Stimulated activated CD8-positive, alpha-beta memory T cell treated with anti-CD3 and anti-CD28 coated beads, Interleukin-15, amount 100 ng/mL, for 48 hours (primary cell): ENCODE measurements at places on chromosomes 1 and 21.

DNA sequence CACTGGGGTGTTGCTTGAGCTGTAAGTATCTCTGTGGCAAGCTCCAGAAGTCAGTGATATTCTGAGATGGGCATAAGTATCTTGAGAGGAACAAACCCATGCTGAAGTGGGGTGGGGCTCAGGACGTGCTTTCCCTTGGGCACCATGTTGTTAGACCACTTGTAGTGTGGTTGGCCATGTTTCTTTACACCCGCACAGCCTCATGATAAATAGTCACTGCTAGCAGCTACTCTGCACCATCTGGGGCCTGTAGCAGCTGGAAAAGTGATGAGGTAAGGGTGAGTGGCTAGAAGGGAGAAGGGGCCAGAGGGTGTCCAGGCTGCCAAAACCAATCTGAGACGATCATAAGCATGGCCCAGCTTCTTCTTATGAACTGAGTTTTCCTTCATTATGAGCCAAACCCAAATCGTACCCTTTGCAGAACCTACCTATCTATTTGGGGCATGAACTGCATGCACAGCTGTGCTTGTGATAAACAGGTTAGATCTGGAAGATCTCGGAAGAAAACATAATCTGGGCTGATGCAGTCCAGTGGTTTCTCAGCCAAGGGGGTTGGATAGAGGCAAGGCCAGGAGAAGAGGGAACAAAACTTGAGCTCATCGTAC is 91.9 kb upstream of the IRF2BP2 start:
- no peak for DNase-seq

DNA sequence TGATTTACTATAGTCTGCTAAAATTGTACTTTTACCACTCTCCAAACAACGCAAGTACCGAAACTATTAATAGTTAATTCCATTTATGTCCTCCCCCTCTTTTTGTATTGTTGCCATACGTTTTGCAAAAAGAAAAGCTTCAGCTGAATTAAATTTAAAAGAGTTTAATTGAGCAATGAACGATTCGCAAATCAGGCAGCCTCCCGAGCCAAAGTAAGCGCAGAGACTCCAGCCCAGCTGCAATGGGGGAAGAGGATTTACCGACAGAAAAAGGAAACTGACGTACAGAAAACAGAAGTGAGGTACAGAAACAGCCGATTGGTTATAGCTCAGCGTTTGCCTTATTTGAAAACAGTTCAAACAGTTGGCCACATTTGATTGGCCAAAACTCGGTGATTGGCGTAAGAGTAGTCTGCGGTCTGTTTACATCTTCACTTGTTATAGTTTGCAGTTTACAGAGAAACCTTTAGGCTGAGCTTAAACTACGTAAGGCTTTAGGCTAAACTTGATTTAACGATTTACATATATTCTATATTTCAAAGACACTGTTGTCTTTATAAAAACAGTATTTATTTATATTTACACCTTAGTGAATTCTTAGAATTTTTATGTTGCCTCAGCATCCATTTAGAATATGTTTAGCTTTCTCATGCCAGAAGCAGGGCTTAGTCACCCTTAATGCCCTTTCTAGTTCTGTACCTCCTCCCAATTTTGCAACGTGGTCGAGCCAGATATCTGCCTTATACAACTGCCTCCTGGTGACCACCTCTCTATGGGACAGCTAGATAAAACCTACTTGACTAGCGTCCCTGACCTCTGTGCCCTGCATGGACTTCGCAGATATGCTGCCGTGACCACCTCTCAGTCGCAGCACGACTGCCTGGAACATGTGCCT is 23.8 kb downstream of the CR1 start:
- DNase-seq, result no peak

DNA sequence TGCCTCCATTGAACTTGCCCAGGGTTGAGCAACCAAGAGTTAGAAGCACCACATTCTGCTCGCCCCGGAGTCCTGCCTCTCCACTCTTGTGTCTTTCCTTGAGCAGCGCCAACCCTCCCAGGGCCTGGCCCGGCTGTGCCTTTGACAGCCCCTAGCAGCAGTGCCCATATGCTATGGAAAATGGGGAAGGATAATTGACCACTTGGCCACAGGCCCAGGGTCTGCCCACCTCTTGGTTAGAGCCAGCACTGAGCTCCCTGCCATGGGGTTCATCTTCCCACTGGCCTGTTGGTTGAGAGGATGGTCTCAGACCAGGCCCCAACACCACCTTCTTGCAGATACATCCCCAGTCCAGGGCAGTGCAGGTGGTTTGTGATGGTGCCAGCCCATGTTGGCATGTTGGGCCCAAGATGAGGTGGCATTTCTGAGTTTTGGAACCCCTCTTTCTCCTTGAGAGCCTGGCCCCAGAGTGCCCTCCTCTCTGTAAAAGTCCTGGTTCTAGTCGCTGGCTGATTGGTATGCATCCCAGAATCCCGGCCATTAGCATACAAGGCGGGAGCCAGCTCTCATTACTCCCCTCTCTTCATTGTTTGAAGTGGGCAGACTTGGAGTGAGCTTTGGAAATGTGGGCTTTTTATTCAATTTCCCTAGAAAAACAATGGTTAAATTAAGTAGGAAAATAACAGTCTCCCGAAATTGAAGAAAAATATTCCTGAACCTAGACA is 7.6 kb downstream of the ARHGEF10L start:
- DNase-seq, result no peak

DNA sequence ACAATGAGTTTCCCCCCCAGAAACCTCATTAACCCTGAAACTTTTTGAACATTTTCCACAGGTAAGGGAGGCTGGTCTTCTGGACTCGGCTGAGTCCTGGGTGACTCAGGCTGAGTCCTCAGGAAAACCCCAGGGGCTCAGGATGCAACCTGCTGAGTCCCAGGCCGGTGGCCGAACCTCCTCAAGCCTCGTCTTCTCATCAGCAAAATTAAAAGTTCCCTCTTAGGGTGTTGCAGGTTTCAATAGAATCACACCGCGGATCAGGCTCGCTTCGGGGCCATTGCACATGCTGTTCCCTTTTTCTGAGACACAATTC is 35.0 kb upstream of the GRHL3 start:
- DNase-seq, result no peak

GRCh38 chr1:223834660-223835263 is 11.0 kb downstream of the TP53BP2 start:
- DNase-seq, result no peak

DNA sequence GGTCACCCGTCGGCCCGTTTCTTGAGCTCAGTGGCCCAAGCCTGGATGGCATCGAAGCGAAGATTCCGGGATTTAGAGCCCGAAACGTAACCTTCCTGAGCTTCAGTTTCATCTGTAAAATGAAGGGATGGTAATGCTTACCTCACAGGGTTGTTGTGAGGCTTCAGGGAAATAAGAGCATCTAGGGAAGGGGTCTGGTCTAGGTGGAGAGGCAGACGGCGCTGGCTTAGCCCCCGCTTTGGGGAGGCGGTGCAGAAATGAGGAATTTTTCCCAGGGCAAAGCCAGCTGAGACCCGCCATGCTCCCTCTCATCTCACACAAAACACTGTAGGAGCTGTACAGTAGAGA is 717 bp upstream of the MYCL start:
- no peak for DNase-seq

DNA sequence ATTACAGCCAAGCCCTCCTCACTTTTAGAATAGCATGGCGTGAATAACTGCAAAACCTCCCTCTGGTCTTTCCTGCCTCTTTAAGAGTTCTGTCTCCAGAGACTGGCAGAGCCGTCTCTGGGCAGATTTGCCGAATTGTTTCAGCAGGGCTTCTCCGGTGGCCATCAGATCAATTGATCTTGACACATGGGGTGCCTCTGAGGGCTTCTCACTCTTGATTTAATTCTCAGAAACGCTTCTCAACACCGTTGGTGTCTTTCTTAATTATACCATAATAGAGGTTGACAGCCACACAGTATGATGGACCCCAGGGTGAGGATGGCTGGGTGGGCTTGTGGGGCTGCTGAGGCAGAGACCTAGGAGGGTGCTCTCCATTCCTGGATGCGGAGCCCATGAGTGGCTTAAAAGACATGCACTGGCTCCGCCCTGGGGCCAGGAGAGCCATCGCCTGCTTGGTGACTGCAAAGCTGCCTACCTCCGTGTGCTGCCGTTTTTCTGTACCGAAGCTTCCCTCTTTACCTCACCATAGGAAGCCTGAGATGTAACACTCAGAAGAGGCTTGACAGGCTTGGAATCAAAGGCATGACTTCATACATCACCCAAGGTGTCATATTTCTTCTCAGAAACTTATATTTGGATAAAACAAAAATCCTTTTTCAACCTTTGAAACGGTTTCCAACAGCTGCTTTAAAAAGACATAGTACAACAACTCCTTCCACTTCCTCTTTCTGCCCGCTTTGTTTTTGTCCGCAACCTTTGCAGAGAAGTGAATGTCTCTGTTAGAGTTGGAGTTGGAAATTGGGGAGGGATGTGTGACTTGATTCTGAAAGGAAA is 82.9 kb downstream of the GALNT2 start:
- DNase-seq, result no peak

DNA sequence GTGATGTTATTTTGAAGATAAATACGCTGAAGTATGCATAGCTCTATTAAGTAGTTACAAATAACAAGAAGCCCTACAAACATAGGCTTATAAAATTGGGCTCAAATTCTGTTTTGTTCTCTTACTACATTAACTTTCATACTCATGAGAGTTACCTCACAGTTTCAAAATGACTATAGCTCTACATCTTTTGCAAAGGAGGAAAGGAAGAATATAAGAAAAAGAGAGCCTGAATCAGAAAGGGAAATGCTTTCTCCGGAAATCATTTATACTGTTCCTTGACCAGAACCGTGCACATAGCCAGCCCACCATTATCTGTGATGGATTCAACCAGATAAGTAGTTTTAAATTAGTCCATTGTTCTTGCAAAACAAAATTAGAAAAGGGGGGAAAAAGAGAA is 1252.1 kb downstream of the NCAM2 start:
- no peak for DNase-seq

GRCh38 chr1:29249170-29249691 is 12.9 kb downstream of the PTPRU start:
- no peak for DNase-seq

- no peak for DNase-seq
Measured at GRCh38 chr1:27163093-27163492, 8.2 kb upstream of the SLC9A1 start.

DNA sequence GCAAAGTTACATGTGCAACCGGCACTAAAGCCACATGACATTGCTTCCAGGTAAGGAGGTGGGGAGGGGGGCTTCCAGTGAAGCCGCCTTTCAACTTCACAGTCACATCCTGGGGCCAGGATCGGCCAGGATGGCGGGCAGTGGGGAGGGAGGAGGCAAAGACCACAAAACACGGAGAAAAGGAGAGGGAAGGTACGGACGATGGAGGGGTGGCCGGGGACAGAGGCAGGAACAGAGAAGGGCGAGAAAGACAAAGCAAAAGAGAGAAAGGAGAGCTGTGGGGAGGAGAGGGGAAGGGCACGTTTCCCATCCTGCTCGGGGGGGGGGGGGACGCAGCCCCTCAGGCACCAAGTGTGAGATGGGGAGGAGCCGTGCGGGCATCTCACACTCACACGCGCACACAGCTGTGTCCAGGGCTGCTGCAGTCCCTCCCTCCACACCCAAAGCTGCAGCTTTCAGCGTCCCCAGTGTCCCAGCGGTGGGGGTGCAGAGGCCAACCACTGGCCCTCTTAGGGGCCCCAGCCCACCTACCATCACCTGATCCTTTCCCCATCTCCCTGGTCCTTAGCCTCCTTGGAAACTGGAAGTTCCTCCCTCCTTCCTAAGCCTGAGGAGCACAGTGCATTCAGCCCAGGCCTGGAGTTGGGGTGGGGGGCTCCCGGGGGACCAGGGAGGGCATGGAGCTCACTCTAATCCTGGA is 2.4 kb downstream of the SH2D5 start:
- DNase-seq, result no peak

DNA sequence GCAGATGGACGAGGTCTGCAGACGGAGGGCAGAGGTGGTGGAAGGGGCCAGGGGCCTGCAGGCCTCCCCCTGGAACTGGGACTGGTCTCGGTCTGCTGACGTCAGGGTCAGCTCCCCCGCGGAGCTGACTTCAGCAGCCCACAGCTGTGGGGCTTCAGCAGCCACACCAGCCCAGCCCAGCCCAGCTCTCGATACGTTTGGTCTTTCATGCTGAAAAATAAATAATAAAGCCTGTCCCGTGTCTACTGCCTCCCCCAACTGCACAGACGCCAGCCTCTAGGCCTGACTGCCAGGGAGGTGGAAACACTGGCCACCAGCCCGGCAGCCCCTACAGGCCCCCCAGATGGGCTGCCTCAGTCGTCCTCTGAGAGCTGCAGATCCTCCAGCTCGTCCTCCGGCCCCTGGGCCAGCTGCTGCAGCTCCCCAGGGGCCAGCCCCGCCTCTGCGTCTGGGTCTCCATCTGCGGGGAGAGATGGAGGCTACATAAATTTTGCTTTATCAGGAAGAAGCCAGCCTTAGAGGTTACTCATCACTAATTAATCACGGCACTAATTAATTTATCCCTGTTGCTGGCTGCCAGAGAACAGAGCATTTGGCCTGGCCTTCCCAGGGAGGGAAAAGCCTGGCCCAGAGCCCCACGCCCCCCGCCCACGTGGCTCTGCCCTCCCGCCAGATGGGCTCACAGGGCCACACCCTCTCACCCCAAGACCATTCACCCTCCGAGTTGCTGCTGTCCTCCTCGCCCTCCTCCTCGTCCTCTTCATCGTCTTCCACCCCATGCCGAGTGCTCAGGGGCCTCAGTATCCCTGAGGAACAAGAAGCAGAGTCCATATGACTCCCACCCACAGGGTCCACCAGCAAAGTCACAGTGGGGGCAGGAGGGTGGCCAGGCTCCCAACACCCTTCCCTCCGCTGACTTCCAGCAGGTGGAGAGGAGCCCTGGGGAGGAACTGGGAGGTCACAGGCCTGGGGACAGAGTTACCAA is 14.4 kb downstream of the NOC2L start:
- DNase-seq, result no peak

GRCh38 chr1:65002156-65002507 is 35.8 kb upstream of the JAK1 start:
- DNase-seq, result no peak

GRCh38 chr1:180777072-180777689 is 135.5 kb upstream of the KIAA1614 start:
- no peak for DNase-seq

GRCh38 chr1:82179131-82179530 is 378.4 kb downstream of the ADGRL2 start:
- DNase-seq, result no peak

- DNase-seq, result peak; percentile 80
Measured at GRCh38 chr1:161021165-161021969, 415 bp upstream of the F11R start.

GRCh38 chr1:248585266-248585665 is 10.7 kb upstream of the OR2T34 start:
- no peak for DNase-seq

- no peak for DNase-seq
Measured at GRCh38 chr1:194223596-194223995, 1037.2 kb upstream of the B3GALT2 start.
